ENCODE measurements at places on chromosomes 6 and 20. TPM values are rescaled to one million over a fixed set of nuclear protein-coding genes. Genes with fewer than 3 reads are reported as not detected.

C20orf96 gene
- total RNA-seq = 2.5 TPM

PIM1 gene
- total RNA-seq = 124 TPM

TAF4 gene
- 33.1 TPM for total RNA-seq

FILIP1 gene
- total RNA-seq = not detected

CHD6 gene
- 96.8 TPM for total RNA-seq

EYA2 gene
- total RNA-seq = not detected

NELFE gene
- 49.0 TPM for total RNA-seq

KHDC3L gene
- not detected for total RNA-seq

OXT gene
- total RNA-seq = 1.5 TPM

BNIP5 gene
- total RNA-seq = not detected

PFDN6 gene
- 43.6 TPM for total RNA-seq

CEBPB gene
- total RNA-seq = 32.7 TPM

BEND6 gene
- total RNA-seq = not detected

REV3L gene
- 28.8 TPM for total RNA-seq
